H1 (cell line): ENCODE measurements at places on chromosomes 5 and 9.

DNA sequence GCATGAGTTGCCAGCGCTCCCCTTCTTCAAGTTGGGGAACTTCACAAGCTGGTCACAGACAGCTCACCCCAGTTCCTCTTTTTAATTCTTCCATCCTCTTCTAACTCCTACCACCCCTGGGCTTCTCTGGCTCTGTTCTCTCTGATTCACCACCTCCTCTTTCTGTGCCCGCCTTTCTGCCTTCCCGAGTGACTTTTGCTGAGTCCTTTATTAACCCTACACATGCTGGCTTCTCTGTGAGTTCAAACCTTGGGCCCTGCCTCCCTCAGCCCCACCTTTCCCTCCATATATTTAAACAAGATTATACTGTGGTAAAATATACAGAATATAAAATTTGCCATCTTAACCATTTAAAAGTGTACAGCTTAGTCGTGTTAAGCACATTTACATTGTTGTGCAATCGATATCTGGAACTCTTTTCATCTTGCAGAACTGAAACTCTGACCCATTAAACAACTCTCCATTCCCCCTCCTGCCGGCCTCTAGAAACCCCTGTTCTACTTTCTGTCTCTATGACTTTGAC lies 32.0 kb downstream of the SLC46A2 start:
- DNase-seq, result no peak

GRCh38 chr5:40495237-40495635 lies 184.5 kb upstream of the PTGER4 start:
- DNase-seq, result no peak

DNA sequence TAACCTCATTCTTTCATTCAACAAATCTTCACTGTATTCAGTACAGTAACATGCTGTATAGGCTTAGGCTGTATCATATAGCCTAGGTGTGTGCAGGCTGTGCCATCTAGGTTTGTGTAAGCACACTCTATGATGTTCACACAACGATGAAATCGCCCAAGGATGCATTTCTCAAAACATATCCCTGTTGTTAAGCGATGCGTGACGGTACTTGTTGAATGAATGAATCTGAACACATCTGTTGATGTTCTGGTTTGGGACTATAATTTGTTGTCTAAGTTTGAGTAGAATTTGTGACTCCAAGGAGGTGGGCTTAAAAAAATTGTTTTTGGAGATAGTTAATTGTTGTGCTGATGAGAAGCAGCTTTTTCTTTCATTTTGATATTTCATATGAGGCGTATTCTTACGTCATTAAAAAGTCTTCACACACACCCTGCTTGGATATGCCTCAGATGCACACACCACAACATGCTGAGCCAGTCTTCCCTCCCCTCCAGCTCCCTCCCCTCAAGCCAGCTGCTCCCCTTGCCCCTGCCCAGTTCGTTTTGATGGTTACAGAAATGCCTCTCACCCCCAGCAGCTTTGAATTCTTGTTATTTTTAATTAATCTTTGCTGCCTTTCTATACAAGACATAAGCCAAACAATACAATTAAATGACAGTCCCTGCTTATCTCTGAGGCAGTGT lies 5.5 kb upstream of the PSAT1 start:
- no peak for DNase-seq

GRCh38 chr9:132003896-132004295 lies 75.8 kb downstream of the MED27 start:
- DNase-seq, result no peak

- no peak for DNase-seq
Observed at GRCh38 chr5:111383288-111383970, 128.9 kb downstream of the STARD4 start.

DNA sequence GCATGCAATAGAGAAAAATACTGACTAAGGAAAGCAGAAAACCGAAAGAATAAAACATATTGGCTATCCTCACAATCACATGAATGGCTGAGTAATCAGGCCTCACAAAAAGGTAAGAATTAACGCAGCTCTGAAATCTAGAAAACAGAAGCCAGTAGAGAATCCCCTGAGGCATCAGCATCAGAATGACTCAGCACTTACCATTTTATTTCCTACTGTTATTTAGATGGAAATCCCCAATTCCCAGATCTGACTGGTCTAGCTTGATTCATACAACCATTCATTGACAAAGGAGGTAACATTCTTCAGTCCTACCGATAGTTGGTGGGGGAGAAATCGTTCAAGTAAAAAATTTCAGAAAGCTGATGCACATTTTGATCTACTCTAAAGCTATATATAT lies 1408.4 kb upstream of the WWC1 start:
- no peak for DNase-seq

GRCh38 chr5:179978792-179979191 lies 71.1 kb upstream of the TBC1D9B start:
- DNase-seq, result no peak

GRCh38 chr5:72452515-72453245 lies 54.5 kb downstream of the ZNF366 start:
- no peak for DNase-seq

GRCh38 chr9:109467936-109468335 lies 30.2 kb downstream of the PTPN3 start:
- no peak for DNase-seq

- no peak for DNase-seq
Observed at GRCh38 chr5:77718934-77719610, 57.1 kb downstream of the TBCA start.

- DNase-seq, result no peak
Observed at GRCh38 chr5:74127381-74128320, 501.7 kb downstream of the ARHGEF28 start.

DNA sequence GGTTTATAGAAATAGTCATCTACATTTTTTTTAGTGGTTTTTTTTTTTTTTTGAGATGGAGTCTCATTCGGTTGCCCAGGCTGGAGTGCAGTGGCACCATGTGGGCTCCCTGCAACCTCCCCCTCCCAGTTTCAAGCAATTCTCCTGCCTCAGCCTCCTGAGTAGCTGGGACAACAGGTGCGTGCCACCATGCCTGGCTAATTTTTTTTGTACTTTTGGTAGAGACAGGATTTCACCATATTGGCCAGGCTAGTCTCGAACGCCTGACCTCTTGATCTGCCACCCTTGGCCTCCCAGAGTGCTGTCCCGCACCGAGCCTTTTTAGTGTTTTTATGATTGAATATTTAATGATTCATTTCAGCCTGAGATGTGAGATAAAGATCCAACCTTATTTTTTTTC lies 27.3 kb downstream of the ANKRD33B start:
- no peak for DNase-seq

DNA sequence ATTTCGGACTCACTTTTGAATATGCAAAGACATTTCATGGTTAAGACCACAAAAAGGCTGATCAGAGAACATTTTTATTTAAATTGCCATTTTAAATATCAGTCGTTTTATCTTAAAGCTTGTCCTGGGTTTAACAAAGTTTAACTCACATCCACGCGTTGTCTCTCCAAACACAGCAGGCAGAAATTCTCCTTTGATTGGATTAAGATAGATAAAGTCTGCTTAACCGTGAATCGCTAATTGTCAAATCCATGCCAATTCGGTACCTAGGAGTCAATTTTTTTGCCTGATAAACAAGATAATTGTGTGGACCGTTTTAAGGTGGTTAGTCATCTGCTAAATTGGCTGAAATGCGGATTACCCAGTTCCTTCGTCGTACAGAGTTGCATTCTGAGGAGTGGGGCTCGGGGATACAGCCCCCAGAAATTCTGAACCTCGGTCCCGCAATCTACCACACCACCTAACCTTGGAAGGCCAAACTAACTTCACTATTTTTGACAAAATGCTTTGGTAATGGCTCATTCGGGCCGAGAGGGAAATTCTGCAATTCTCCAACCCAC lies 665 bp upstream of the BTF3 start:
- DNase-seq, result no peak

- DNase-seq, result no peak
Observed at GRCh38 chr9:106723926-106724325, 139.0 kb upstream of the ZNF462 start.

GRCh38 chr9:108903420-108904103 lies 30.4 kb downstream of the ELP1 start:
- no peak for DNase-seq

GRCh38 chr9:104864675-104865104 lies 63.3 kb downstream of the ABCA1 start:
- no peak for DNase-seq

GRCh38 chr5:123429993-123430392 lies 6.8 kb upstream of the CEP120 start:
- DNase-seq, result no peak

GRCh38 chr5:124902097-124902821 lies 155.8 kb upstream of the ZNF608 start:
- no peak for DNase-seq

DNA sequence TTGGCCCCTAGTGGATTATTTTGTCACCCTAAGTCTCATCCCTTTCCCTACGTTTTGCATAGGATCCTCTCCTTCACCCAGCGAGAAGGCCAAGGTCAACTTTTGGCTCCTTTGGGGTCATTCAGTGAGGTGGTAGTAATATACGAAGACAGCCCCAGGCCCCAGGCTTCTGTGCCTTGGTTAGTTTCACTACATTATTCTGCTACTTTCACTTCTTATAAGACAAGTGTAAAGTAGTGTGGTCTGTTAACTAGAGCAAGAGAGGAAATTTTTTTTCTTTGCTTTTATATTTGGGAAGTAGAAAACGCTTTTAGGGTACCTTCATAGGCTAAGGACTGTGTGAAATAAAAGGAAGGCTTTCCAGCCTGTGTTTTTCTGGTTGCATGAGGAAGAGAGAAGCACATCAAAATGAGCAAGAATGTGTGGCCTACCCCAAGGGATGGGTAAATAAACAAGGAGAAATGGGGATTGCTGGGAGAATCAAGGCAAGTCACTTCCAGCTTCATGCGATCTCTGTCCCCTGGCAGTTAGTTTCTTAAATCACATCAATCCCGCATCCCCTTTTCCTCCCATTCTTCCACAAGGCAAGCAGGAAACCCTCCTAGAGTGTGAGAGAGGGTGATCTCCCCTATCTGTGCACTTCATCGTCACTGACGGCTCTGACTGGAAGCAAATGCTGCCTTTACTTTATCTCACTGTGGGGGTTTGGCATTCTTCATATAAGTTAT lies 677.0 kb upstream of the WWC1 start:
- DNase-seq, result no peak

GRCh38 chr9:88813638-88814209 lies 177.5 kb upstream of the S1PR3 start:
- DNase-seq, result no peak

DNA sequence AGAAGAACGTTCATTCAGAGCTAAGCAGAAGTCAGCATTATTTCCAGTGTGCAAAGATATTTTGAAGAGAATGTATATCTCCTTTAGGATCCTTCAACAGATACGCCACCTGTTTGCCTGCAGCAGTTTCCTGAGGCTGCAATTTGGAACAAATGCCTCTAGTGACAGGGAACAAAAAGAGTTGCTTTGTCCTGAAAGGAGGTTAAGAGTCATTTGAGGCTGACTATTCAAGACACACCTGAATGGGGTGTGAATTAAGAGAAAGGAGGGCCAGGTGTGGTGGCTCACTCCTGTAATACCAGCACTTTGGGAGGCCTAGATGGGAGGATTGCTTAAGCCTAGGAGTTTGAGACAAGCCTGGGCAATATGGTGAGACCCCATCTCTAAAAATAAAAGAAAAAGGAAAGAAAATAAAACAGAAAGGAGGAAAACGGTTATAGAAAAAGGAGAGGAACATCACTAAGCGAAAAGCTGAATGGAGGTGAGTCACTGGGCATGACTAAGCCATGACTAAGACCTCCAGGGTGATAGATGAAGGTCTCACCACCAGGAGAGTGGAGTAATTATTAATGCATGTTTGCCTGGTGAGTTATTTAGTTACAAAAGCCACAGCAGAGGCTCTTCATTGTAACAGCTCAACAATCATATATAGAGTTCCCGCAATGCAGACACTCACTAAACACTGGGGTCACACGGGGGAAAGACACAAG lies 255.2 kb upstream of the TNC start:
- no peak for DNase-seq

GRCh38 chr9:93137362-93137761 lies 3.3 kb upstream of the NINJ1 start:
- DNase-seq, result no peak

DNA sequence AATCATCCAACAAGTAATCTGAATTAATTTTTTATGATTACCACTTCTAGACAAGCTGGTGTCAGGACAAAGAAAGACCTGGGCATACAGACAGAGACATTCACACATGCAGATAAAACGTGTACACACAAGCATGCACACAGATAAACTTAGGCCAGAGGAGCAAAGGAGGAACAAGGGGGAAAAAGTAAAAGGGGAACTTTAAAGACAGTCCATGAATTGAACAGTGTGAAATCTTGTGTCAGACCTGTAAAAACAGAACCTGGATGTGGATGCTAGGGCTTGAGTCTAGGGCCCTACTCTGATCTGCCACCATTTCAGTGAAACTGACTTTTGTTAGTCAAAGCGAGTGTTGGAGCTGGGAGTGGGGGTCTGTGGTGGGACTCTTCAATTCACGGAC lies 11.2 kb upstream of the ZSWIM6 start:
- no peak for DNase-seq

GRCh38 chr9:126664900-126665643 lies 51.3 kb downstream of the LMX1B start:
- DNase-seq, result no peak

DNA sequence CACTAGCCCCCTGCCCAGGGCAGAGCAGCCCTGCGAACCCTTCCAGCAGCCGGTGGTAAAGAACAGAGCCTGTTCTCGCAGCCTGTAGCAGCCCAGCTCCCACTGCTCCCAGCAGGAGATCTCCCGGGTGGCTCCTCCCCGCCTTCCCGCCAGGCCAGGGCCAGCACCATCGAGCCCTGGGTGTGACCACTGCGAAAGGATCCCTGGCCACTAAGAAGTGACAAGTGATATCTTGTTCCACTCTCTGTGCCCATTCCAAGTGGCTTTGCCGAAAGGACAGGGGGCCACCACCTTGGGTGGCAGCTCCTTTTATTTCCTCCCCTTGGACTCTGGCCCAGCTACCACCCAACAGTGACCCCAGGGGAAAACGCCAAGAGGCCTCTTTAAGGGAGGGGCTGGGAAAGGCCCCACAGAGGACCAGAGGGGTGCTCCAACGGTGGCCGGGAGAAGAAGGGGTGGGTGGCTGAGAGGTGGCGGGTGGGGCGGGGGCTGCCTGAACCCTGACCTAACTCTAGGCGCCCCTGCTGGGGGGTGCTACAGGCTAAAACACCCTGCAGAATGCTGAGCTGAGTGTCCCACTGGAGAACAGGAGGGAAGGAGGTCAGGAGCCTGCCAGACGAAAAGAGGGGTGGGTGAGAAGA lies 1.6 kb downstream of the NACC2 start:
- no peak for DNase-seq

GRCh38 chr9:76289042-76289441 lies 105.2 kb downstream of the RFK start:
- no peak for DNase-seq

GRCh38 chr5:72013766-72014624 lies 93.3 kb upstream of the MAP1B start:
- no peak for DNase-seq

- DNase-seq, result no peak
Observed at GRCh38 chr5:57349214-57349613, 133.4 kb downstream of the ACTBL2 start.

DNA sequence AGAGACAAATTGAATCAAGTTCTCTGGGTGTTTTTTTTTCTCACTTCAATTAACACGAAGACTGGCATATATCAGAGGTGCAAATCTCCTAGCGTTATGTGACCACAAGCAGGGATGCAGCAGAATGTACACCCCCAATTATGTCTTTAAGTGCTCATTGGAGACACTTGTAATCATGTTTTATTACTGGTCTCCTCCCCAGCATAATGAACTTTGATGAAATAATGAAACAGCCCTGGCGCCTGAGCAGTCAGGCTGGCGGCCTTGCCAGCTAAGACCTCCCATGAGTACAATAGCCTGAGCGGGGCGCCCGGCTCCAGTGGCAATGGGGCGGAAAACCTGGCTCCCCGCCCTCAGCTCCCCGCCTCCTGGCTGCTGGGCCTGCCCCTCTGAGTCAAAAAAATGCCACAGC lies 209.4 kb upstream of the MSX2 start:
- DNase-seq, result no peak
